ENCODE measurements at places on chromosomes 6 and 20.

GRCh38 chr20:45621593-45621992 lies 7.9 kb upstream of the WFDC10A start:
- no peak for DNase-seq

GRCh38 chr6:82264824-82265223 lies 17.3 kb upstream of the IBTK start:
- no peak for DNase-seq

DNA sequence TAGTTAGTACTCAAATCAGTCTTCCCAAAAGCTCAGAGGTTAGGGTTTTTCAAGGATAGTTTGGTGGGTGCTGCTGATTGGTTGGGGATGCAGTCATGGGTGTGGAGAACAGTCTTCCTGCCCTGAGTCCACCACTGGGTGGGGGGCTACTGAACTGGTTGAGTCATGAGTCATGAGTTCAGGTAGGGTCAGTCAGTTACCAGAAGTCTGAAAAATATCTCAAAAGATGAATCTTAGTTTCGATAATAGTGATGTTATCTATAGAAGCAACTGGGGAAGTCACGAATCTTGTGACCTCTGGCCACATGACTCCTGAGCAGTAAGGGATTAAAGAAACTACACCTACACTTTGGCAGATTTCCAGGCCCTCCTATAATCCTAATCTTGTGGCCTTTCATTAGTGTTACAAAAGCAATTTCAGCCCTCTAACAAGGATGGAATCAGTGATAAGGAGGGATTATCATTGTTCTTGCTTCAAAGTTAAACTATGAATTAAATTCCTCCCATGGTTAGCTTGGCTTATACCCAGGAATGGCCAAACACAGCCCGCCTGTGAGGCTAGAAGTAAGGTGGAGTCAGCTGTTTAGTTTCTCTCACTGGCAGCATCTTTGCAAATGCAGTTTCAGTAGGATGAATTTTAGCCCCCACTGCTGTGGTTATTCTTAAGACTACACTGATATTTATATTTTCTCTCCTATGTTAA lies 33.3 kb upstream of the NKAIN2 start:
- no peak for DNase-seq

DNA sequence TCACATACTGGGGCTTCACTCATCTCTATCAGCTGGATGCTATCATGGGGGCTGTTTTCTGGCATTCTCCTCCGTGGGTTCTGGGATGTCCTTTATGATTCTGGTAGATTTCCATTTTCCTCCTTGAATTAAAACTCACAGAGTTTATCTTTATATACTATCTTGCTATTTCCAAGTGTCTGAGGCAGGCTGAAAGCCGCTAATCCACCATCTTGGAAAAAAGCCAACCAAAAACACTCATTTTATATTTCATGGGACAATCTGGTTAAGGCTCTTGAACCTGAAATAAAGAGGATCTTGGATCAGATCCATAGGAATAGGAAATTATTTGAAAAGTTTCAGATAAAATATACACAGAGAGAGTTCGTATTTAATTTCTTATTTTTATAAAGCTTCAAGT lies 86.0 kb downstream of the AFG1L start:
- DNase-seq = no peak

- no peak for DNase-seq
These were observed 183.5 kb upstream of the OLIG3 start for GRCh38 chr6:137677709-137678108.

All from brain microvascular endothelial cell (primary cell).